Caco-2 (cell line): ENCODE measurements at places on chromosomes 7 and 10. TPM values are rescaled to one million over a fixed set of nuclear protein-coding genes. Genes with fewer than 3 reads are reported as not detected.

SEMA3C gene
- total RNA-seq, result 25.8 and 32.1 TPM in 2 replicates

PRF1 gene
- total RNA-seq, result 0.34 TPM in 1 of 2 replicates, not detected in the other

CARD11 gene
- total RNA-seq, result 4.4 and 5.4 TPM in 2 replicates

CCL26 gene
- total RNA-seq, result not detected in 2 replicates

MLXIPL gene
- 15.6 and 19.8 TPM in 2 replicates for total RNA-seq

GATA3 gene
- total RNA-seq, result 27.7 and 32.0 TPM in 2 replicates

SPDYE18 gene
- total RNA-seq, result 0.35 and 0.66 TPM in 2 replicates

DRGX gene
- total RNA-seq, result not detected in 2 replicates

PAX4 gene
- not detected in 2 replicates for total RNA-seq
